Activated T-cell treated with anti-CD3 and anti-CD28 coated beads, Interleukin-2, amount 50 U/mL, for 72 hours (primary cell): ENCODE measurements at places on chromosomes 11 and 22. TPM values are rescaled to one million over a fixed set of nuclear protein-coding genes. Genes with fewer than 3 reads are reported as not detected.

OR5B21 gene
- 0.35 TPM for total RNA-seq

KRTAP5-9 gene
- not detected for total RNA-seq

TMA7B gene
- 2.5 TPM for total RNA-seq

MPEG1 gene
- total RNA-seq: 0.05 TPM

RTN4RL2 gene
- 0.97 TPM for total RNA-seq

PANX3 gene
- total RNA-seq: not detected

KCNJ1 gene
- total RNA-seq: not detected

KRTAP5-1 gene
- total RNA-seq: not detected

MAPK12 gene
- 8.5 TPM for total RNA-seq

EHF gene
- total RNA-seq: not detected

MS4A4A gene
- not detected for total RNA-seq
